ENCODE measurements at places on chromosomes 6 and 20.
A peak's percentile ranks its signal among the peaks of the same experiment; 100 is the strongest.

DNA sequence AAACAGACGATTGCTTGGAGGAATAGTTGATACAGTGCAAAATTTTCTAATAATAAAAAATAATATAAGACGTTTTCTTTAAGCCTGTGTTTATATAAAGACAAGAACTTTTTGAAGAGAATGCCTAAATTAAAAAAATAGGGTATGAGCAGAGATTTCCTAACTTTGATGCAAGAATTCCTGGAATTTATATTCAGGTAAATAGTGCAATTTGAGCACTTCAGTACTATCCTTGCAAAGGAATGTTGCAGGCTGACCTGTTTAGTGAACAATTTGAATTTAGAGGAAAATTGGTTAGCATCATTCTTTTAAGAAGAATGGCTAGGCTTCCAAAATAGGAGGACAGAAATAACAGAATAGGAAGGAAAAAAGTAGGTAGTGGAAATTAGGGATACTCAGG, 1172.3 kb downstream of the HACE1 start:
- DNase-seq, result no peak

GRCh38 chr6:135183002-135183531, 2.0 kb downstream of the MYB start:
- DNase-seq, result peak; percentile 88

DNA sequence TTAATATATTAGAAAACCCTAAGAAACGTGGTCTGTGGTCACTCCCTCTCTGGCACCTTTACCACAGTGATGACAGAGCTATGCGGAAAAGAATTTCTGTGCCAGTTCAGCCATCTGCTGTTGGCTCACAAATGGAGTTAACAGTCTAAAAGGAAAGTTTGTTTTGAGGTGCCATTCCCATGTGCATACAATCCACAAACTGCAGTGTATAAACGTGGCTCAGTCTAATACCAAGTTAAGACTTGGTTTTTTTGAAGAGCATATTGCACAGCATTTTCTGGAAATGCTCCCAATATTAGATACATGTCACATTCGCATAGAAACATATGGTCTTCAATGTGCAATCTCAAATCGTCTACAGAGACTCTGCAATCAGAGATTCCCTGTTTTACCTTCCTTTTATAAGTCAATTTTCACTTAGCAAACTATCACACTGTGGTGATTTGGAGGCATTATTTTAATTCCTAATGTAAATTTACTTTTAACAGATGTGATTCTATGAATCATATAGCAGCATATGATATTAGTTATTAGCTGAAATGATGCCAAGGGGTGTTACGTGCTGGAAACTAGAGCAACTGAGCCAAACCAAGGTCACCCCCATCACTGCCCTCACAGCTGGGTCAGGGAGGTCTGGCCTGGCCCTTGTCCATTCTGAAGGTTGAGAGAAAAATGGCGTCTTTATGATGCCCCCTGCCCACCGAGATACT, 383.5 kb downstream of the PRKN start:
- DNase-seq, result no peak

DNA sequence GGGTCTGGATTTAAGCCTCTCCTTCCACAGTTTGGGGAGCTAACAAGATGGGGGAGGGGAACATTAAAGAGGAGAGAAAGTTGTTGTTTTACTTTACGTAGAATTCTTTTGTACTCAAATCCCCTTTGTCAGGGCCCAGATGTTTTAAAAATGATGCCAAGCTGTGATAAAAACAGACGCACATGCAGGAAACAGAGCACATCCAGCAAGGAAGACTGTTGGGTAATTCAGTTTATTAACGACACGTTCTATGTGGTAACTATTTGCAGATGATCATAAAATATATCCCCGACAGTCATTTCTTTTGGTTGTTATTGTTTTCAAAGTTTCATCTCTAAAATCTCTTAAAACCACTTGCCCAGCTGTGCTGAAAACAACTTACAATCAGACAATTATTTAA, 307.0 kb upstream of the PRDM1 start:
- DNase-seq, result no peak

- no peak for DNase-seq
These were observed 671.8 kb downstream of the QKI start for GRCh38 chr6:164086076-164086887.

- peak; percentile 17 for DNase-seq
These were observed 176.4 kb upstream of the MYLIP start for GRCh38 chr6:15952231-15953151.

DNA sequence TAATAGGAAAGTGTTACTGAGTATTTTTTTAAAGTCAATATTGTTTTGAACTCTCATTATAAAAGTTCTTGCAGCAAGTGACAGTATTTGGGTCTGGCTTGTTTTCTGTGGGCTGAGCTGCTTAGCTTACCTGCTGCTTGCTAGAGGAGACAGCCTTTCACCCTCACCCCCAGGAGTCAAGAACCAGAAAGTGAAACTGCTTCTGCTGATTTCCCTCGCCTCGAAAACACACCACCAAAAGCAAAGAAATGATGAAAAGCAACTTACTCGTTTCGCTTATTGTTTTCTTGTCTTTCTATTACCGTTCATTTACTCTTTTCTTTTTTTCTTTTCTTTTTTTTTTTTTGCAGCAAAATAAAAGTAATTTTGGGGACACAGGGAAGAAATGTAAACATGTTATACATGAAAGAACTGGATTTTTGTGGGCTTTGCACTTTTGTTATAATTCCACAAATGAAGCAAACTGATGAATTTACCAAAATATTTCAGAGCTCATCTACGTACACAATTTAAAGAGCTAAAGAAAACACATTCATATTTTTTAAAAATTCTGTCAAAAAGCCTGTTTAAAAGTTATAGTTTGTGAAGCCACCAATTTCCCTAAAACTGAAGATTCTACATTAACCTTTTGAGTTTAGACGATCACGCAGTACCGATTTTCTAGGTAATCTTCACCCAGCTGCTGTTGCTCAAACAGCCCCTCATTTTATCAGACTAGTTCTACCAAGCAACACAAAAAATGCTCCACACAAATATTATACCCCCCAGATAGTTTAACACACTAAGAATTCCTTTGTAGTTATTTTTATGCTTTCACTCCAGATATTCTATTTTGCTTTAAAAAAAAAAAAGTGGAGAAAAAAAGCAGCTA, 1.7 kb downstream of the SCML4 start:
- peak; percentile 32 for DNase-seq

DNA sequence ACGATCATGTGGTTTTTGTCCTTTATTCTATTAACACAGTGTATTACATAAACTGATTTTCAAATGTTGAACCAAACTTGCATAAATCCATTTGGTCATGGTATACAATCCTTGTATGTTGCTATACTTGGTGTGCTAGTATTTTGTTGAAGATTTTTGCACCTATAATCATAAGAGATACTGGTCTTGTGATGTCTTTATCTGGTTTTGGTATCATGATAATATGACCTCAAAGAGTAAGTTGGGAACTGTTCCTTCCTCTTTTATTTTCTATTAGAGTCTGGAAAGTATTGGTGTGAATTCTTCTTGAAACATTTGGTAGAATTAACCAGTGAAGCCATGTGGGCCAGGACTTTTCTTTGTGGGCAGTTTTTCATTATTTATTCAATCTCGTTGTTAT, 65.3 kb downstream of the TRPC4AP start:
- no peak for DNase-seq

DNA sequence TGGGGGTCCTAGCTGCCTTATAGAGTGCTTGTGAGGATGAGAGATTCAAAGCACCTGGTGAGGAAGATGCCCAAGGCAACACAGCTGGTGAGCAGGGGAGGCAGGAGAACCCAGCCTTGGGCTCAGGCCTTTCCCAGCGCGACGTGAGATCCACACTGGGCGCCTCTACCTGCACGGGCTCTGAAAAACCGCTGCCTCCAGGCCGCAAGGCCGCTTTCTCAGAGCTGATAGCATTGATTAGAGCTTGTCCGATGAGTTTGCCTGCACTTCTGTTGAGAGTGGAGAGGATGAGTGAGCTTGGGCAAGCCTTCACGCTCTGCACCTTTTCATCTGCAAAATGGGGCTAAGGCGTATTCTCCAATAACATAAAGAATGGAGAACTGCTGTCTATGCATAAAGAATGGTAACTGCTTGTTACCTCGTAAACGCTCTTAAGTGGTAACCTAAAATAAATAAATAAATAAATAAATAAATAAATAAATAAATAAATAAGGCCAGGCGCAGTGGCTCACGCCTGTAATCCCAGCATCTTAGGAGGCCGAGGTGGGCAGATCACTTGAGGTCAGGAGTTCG, 916 bp downstream of the PABPC1L start:
- DNase-seq, result peak; percentile 9

- peak; percentile 17 for DNase-seq
These were observed 42.4 kb downstream of the POPDC3 start for GRCh38 chr6:105137388-105137787.

DNA sequence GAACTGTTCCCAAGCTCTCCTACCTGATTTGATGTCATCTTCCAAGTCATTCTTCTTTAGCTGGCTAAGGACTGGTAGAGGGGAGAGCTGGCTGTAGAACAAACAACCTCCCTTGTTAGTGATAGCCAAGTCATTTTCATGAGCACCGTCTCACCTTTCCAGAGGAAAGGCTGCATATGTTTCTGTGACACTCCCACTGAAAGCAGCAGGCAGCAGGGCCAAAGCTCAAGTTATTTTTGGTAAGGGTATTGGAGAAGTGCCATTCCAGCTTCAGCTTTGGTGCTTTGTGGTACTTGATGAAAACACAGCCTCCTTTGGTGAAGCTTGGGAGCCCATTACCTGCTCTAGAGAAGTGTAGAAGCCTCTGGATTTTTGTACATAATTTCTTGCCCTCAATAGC, 5.4 kb upstream of the DOK5 start:
- no peak for DNase-seq

- DNase-seq, result peak; percentile 31
These were observed 22.1 kb downstream of the NUDT3 start for GRCh38 chr6:34370361-34370760.

DNA sequence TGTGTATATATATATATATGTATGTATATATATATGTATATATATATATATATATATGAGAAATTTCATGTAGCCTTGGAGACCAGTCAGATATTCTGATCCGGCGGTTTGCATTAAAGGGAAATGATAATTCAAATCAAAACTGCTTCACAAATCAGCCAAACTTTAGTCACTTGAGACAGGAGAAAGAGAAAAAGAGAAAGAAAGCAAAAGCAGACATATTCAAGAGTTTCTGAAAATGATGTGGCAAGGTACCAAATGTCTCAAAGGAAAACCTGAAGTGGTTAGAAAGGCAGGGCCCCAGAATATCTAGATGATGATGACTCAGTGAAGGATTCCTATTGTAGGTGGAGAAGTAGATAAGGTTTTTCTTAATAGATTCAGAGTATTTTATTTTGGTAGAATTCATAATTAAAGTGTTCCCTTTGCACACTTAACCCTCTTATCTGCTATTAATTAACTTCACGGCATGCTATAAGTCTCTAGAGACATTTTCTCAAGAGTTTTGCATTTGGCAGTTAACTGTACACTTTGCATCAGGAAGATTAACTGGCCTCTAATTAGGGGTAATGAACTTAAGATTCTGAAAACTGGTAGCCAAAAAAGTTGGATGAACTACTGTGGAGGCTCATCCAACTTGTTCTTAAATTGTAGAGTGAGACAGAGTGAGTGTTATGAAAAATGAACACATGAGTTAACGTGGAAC, 50.1 kb upstream of the ASF1A start:
- DNase-seq, result no peak

GRCh38 chr6:139982195-139982594, 607.7 kb upstream of the CITED2 start:
- no peak for DNase-seq

DNA sequence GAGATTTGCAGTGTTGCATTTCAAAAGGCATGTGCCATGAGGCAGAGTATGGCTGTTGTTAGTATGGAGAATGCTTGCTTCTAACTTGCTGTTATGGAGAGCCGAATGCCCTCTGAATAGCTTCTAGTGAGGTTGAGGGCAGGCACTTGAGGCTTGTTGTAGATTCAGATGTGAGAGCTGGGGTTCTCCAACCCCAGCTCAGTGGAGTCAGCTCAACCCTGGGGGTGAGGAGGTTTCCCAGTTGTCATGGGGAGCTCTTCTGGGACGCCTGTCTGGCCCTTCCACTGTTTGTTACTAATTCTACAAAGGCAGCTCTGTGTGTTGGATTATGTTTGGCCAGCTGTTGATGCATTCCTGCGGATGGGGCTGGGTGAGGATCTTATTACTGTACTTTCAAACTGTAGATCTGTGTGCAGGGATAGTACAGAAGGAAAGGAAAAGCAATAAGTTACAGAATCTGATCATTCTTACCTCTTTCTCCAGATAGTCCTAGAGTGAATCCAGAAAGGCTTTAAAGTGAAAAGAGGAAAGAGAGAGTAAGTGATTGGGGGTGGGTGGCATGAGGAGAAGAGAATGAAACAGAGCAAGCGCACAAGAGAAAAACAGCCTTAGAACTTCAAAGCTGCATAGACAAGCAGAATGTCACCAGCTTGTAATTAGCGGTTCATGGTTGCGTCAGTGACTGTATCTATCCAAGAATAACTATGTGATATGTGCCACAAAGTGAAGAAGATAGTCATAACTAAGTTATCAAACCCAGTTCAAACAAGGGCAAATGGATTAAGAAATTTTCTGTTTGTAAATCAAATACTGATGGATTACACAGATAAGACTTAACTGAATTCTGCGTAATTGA, 148.7 kb downstream of the PRL start:
- DNase-seq, result no peak

GRCh38 chr20:15619341-15619740, 953.9 kb downstream of the KIF16B start:
- DNase-seq, result no peak

- DNase-seq, result no peak
These were observed 41.0 kb downstream of the SLC9A8 start for GRCh38 chr20:49853640-49854039.

- no peak for DNase-seq
These were observed 15.1 kb downstream of the RNF217 start for GRCh38 chr6:124977067-124977908.

DNA sequence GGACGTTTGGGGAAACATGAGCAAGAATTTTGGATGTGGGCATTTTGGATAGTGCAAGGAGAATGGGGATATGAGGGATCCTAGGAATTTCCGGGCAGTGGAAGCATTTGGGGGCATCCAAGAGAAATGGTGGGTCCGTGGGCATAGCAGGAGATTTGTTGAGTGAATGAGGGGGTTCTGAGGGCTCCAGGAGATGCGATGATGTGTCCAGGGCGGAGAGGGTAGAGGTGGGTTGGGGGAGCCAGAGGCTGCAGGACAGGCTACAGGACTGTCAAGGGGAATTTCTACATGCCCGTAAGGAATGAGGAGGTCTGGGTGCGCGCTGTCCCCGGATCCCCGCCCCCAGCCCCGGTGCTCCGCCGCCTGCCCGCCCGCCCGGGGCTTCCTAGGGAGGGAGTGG, 364 bp downstream of the FRS3 start:
- no peak for DNase-seq

GRCh38 chr20:33415948-33416347, 14.6 kb upstream of the CDK5RAP1 start:
- peak; percentile 38 for DNase-seq

- no peak for DNase-seq
These were observed 13.8 kb downstream of the CFAP206 start for GRCh38 chr6:87421576-87421975.

GRCh38 chr20:47559141-47559540, 57.5 kb downstream of the NCOA3 start:
- no peak for DNase-seq
